Activated T-cell treated with anti-CD3 and anti-CD28 coated beads, Interleukin-2, amount 50 U/mL, for 4 hours (primary cell): ENCODE measurements at places on chromosomes 12 and 14. TPM values are rescaled to one million over a fixed set of nuclear protein-coding genes. Genes with fewer than 3 reads are reported as not detected.

Gene DDHD1
- total RNA-seq: 36.8 TPM

Gene GSG1
- not detected for total RNA-seq

Gene GYS2
- not detected for total RNA-seq

Gene PLXNC1
- total RNA-seq: 6.9 TPM

Gene DUSP16
- 24.0 TPM for total RNA-seq

Gene ITGB7
- total RNA-seq: 140 TPM

Gene FLVCR2
- total RNA-seq: 5.3 TPM

Gene CCNB1IP1
- total RNA-seq: 28.9 TPM

Gene BATF
- total RNA-seq: 191 TPM

Gene TMEM132D
- total RNA-seq: not detected
